ENCODE measurements at places on chromosomes 7 and 10. TPM values are rescaled to one million over a fixed set of nuclear protein-coding genes. Genes with fewer than 3 reads are reported as not detected.

The PPP1R9A gene
- total RNA-seq = 9.6 TPM

The KNDC1 gene
- total RNA-seq = not detected

The ZNF438 gene
- total RNA-seq = 2.9 TPM

The CYP2E1 gene
- total RNA-seq = 0.13 TPM

The FOXI2 gene
- total RNA-seq = not detected

The MOGAT3 gene
- not detected for total RNA-seq

Measured in dermis microvascular lymphatic vessel endothelial cell (primary cell).